ENCODE measurements at places on chromosomes 5 and 9.

GRCh38 chr5:1032011-1032410, 23.4 kb downstream of the NKD2 start:
- DNase-seq = no peak

- no peak for DNase-seq
Observed at GRCh38 chr5:178441486-178442270, 148.5 kb downstream of the COL23A1 start.

GRCh38 chr5:20469792-20470191, 481.8 kb upstream of the CDH18 start:
- no peak for DNase-seq

- DNase-seq = no peak
Observed at GRCh38 chr5:157543825-157544622, 31.6 kb downstream of the ADAM19 start.

- no peak for DNase-seq
Observed at GRCh38 chr5:22076586-22076985, 776.6 kb downstream of the CDH12 start.

GRCh38 chr5:96439477-96440184, 6.6 kb upstream of the PCSK1 start:
- DNase-seq = no peak

DNA sequence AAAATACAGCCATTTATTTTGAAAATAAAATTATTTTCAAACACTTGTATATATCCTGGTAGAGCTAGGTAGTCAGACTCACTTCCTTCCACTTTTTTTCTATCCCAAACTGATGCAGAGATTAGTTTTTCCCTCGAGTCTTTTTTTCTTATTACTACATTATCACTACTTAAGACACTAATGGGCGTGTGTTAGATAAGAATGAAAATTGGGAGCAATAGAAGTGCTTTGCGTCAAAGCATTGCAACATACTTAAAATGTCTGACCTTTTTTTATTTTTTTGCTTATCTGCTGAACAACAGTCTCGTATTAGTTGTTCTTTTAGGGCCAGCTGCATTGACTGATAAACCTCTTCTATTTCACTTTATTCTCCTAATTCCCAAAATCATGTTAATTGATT, 1278.7 kb downstream of the CDH12 start:
- no peak for DNase-seq

- DNase-seq = peak; percentile 68
Observed at GRCh38 chr9:133709015-133709611, 29.0 kb downstream of the SARDH start.

DNA sequence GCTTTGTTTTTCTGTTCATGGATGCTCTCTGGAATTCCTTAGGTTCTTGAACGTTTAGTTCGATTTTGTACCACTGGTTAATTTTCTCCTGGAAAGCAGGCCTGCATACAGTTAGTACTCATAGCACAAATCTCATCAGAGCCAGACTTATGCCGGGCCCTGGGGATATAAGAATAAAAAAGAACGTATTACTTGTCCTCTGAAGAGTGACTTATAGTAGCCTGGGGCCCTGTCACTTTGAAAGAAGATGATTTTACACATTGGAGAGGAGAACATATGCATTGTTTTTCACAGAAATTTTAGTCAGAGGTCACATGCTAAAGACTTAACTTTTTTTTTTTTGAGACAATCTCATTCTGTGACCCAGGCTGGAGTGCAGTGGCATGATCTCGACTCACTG, 50.3 kb downstream of the ZNF462 start:
- no peak for DNase-seq

DNA sequence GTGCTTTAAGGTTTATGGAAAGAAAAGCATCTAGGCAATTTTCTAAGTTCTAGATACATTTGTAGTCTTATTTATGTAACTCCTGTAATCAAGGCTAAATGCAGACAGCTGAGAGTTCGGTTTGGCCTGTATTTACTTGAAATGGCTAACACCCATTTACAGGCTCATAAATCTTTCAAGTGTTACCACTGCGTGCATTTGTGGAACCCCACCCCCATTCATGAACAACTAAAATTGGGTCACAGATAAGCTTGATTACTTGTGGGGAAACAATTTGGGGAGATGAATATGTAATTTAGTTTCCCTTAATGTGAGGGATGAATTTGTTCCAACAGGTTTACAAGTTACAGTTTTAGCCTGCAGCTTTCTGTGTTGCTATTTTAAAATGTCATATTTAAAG, 360.6 kb downstream of the ARRDC3 start:
- no peak for DNase-seq

DNA sequence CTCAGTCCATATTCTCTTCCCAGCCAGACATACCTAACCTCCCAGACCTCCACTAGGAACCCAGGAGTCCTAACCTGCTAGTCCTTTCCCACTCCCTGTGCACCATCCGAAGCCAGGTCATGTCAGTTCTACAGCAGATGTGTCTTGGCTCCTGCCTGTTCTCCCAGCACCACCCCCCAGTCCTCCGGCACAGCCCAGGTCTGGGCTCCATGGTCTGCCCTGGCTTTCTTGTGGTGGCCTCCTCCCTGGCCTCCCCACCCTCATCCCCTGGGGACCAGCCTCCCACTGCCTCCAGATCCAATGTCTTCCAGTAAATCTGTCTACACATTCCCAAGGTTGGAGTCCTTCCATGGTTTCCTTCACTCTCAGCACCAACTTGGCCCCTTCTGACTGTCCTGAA, 20.0 kb downstream of the KCNIP1 start:
- no peak for DNase-seq

GRCh38 chr5:43005031-43005430, 35.1 kb downstream of the ANXA2R start:
- DNase-seq = no peak

GRCh38 chr5:160001457-160001856, 7.5 kb upstream of the TTC1 start:
- no peak for DNase-seq

GRCh38 chr9:21766096-21766495, 36.3 kb upstream of the MTAP start:
- no peak for DNase-seq

GRCh38 chr5:134551901-134552300, 26.4 kb downstream of the JADE2 start:
- DNase-seq = no peak

DNA sequence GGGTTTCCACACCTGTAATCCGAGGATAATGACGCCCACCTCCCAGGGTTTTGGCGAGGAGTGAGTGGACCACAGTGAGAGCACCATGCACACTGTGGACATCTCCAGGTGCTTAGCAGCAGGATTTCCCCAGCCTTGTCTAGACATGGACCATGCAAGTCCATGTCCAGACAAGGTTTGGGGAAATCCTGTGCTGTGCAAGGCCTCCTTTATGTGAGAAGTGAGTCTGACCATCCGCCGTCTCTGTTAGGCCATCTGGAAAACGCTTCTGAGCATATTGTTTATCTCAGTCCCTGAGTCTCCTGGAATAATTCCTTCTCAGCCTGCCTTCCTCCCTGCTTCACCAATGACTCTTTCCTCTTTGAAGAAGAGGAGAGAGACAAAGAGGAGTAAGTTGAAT, 26.2 kb upstream of the TNFAIP8 start:
- DNase-seq = no peak

DNA sequence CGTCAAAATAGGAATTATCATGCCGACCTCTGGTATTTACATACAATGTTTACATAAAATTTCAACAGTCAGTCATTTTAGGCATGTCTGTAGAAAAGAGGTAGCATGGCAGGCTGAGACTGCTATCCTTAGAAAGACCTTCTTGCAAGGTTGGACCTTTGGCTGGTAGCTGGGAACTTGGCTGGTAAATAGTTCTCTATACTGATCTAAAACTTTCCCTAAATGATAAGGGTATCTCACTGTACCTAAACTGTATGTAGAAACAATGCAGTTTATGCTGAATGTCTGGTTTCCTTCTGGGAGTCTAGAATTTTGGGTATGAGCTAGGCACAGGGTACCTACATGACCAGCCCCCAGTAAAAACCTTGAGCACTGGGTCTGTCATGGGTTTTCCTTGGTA, 18.0 kb downstream of the FEM1C start:
- DNase-seq = no peak

GRCh38 chr5:91443761-91444467, 60.8 kb upstream of the ARRDC3 start:
- no peak for DNase-seq
